ENCODE measurements at places on chromosomes 1 and 21.
A peak's percentile ranks its signal among the peaks of the same experiment; 100 is the strongest.

DNA sequence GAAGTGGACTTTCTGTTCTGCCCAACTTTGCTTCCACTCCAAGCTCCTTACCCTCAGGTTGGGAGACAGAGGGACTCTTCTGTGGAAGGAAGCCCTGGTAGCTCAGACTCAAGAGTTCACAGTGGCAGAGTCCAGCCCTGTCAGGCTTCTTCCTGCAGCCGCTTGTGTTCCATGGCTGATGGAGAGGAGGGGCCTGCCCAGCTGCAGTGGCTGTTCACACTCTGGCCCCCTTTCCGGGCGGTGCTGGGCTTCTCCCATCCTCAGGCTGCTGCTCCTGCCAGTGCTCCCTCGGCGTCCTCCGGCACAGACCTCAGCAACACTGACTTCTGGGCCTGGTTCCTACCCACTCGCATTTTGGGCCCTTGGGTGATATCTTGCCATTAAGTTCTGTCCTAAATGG, 4.0 kb downstream of the KRTAP10-1 start:
- no peak for DNase-seq

- DNase-seq = no peak
Measured at GRCh38 chr1:38775175-38775845, 84.3 kb downstream of the RRAGC start.

DNA sequence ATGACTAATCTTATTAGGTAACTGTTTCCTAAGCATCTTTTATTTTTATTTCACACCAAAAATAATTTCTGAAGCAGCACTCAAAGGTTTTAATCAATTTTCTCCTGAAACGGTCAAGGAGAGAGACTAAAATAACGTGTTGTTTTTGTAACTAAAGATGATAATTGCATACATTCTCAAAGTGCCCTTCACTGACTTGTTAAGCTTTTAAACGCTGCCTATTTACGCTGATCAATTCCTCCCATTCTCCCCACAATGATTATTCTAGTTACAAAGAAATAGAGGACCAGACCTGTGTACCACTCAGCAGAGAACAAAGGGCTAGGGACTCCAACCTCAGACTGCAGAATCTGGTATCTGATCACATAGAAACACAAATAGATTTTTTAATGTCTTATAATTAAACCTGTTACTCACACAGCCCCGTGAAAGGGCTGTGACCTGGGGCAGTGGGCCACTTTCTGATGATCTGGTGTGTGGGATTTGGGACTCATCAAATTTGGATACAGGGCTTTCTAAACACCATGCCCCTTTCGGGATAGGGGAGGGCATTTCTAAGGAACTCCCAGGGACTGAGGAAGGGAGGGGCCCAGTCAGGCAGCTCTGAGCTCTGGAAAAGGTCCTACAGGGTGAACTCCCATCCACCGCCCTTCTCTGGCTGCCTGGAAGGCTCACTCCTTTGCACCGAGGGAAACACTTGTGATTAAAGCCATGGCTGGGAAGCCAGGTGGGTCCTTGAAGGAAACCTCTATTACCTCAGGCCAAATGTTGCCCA, 65.2 kb downstream of the BCAR3 start:
- DNase-seq = no peak

DNA sequence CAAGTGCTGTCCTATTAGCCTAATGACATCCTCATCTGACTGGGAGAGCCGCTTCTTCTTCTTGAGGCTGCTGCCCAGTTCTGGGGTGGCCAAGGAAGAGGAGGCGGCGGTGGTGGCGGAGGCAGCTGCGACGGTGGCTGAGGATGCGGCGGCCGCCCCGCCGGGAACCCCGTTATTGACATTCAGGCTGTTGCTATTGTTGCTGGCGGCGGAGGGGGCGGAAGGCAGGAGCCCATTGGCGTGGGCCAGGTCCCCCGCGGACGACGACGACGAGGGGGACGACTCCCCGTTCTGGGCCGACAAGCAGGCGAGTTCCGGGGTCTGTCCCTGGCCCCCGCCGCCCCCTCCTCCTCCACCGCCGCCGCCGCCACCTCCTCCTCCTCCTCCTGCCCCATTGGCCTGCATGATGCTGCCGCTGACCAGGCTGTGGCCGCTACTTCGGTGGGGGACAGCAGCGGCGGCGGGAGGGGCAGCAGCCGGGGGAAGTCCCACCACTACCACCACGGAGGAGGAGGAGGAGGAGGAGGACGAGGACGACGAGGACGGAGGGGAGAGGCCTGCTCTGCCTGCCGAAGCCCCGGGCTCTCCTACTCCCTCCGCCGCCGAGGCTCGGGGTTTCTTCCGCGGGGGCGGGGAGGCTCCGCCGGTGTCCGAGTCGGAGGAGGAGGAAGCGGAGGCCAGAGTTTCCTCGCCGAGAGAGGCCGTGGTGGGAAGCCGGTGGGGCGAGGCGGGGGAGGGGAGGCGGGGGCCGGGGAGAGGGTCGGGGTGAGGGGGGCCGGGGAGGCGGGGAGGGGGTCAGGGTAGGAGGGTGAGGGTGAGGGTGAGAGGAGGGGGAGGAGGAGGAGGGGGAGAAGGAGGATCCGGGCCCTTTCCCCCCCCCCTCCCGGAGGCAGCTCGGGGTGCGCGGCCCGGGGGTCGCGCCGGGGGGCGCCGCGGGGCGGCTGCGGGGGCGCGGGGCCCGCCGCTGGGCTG, 610 bp downstream of the WDR26 start:
- DNase-seq = peak; percentile 72

DNA sequence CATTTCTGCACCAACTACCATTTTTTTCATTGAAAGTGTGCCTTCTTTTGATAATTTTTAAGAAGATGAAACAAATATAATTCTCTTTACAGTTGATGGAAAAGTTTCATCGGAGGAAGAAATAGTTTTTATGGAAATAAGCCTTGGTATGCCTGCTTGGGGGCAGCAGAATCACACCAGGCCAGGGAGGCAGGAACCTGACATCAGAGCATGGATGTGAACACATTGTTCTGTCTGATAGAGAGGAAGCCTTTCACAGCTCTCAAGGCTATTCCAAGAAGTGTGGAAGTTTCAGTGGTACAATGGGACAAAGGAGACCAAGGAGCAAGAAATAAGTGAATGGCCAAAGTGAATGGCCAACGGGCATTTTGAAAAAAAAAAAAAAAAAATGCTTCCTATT, 162.2 kb upstream of the KCNK2 start:
- no peak for DNase-seq

DNA sequence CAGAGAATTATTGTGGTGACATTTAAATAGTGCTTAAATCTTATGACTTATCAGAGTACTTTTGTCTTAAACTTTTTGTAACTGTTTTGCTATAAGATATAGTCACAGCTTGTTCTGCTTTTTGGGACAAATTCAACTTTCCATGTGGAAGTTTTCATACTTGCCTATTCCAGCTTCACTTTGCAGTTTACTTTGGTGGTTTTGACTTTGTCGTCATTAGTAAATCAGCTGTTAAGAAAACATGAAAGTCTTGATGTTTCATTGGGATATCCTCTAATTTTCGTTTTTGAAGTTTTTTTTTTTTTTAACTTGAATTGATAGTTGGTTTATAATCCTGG, 31.3 kb downstream of the SDCCAG8 start:
- no peak for DNase-seq

GRCh38 chr21:31780944-31781343, 49.0 kb upstream of the SCAF4 start:
- DNase-seq = no peak

GRCh38 chr1:224058303-224058702, 55.6 kb upstream of the FBXO28 start:
- DNase-seq = no peak

GRCh38 chr21:37220433-37220980, 46.6 kb downstream of the VPS26C start:
- DNase-seq = no peak

DNA sequence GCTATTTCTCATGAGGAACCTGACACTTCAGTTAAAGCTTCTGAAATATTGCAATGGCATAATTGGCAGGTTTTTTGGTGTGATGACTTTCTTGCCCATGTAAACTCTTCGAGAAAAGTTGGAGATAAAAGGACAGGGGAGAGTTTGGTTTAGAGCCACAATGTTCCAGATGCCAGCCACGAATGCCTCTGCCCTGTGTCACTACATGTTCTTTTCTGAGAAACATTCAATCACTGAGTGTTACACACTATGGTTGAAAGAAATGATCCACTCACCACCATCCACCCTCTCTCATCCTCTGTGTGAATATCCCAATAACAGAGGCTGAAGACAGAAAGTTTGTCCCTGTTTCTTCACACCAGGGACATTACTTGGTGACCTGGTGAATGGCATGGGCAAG, 66.4 kb downstream of the TNFSF4 start:
- no peak for DNase-seq

DNA sequence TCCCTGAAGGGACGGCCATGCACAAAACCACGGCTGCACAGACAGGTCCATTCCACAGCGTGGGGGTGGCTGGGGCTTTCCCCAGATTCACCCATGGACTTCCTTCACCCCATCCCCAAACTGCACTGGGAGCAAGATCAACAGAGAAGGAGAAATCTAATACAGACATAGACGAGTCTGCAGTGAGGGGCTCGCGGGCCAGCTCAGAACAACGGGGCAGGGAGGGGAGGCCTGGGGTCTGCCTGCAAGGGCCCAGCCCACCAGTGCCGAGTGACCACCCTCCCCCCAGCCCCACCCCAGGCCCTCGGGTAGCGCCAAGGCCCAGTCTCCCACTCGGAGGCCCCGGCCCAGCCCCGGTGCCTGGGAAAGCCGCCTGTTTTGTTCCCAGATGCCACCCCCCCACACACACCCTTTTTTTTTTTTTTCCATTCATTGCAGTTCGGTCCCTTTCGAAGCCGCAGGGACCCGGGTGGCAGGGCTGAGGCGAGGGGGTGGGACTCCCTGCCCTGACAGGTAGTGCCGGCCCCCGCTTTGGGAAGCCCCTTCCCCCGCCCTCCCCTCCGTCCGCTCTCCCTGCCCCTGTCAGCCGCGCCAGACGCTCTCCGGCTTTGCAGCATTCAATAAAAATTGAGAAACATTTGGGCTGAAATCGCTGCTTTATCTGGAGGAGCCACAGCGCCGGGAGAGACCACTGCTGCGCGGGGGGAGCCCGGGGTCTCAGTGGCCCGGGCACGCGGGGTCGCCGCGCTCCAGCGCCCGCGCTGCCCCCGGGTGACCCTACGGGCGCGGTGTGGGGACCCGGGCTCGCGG, 543 bp upstream of the EPHB2 start:
- peak; percentile 71 for DNase-seq

DNA sequence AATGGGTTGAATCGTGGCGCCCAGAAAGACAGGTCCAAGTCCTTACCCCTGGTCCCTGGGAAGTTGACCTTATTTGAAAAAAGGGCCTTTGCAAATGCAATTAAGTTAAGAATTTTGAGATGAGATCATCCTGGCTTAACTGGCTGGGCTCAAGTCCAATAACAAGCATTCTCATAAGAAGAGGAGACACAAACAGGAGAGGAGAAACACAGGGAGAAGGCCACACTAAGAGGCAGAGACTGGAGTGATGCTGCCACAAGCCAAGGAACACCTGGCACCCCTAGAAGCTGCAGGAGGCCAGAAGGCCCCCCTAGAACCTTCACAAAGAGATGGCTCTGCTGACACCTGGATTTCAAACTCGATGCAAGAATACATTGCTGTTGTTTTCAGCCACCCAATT, 44.6 kb downstream of the PDPN start:
- no peak for DNase-seq

DNA sequence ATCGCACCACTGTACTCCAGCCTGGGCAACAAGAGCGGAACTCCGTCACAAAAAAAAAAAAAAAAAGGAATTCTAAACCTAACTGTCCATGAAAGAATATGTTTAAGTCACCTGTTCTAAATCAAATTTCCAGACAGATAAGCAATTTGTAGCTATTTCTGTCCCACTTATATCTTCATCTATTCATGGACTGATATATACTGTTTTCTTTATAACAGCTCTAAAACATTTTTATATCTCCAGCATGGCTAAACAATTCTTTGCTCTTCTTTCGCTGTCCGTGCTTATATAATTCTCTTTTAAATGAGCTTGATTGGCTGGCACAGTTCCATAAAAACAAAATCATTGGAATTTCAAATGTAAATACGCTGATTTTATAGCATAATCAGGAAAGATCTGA, 30.5 kb downstream of the BRWD1 start:
- DNase-seq = no peak

DNA sequence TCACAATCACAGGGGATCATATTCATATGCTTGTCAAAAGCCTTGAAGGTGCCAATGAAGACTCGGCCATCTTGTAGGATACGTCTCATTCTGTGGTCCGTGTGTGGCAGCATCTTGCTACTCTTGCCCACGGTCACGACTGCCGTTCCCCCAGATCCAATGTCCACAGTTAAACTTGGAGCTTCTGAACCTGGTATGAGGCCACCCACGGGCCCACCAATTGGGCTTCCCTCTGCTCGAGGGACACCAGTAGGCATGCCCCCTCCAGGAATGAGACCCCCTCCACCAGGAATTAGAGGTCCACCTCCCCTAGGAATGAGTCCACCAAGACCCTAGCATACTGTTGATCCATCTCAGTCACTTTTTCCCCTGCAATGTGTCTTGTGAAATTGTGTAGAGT, 39.6 kb downstream of the MORN1 start:
- DNase-seq = no peak

DNA sequence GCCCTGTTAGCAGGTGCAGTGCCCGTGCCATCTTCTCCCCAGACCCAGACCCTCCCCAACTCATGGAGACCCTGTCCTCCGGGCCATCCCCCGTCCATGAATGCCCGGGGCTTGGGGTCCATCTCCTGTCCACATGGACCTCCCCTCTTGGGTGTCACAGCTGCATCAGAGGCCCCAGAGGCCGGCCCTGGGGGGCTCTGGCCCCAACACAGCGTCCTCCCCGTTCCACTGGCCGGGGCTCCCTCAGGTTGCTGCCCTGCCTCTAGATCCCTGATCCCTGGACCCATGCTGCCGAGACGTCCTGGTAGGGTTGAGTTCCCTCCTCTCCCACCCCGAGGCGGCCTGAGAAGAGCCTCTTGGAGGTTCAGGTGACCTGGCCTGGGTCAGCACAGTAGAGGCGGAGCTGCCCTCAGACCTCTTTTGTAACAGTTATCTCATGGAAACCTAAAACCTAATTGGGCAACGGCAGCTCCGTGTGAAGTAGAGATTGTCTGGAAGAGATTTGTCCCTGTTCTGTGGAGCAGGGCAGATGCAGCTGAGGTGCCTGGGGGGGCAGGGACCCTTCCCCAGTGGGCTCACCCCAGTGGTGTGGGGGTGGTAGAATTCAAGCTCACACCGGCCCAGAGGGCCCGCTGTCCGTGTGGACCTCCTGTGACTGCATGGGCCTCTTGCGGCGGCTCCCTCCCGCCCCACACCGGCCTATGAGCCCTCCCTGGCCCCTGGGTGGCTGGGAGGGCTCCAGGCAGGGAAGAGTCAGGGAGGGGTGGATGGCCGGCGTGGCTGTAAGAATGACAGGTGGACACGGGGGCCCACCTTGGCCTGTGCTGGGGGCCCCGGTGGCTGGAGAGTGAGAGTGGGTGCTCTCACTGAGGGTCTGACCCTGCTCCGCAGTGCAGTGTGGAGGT, 56.1 kb downstream of the SKI start:
- DNase-seq = no peak

DNA sequence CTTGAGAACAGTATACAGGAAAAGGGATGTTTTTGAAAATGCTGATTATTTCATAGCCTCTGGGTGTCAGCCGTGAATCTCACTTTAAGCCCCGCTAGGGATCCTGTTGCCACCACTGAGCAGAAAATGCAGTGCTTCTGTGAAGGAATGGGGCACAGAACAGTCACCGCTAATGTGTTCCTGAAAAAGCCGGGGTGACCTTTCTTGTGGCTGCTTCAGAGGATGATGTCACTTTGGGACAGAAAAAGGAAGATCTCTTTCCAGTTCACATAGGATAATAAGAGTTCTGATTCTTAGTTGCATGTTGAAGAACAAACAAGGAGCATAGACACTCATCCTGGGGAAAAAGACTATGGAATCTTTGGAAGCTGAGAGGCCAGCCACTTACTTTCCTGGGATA, 349.6 kb downstream of the DISC1 start:
- DNase-seq = no peak

All from anterior cingulate cortex (tissue), 58 donors.